ENCODE measurements at places on chromosomes 7 and 10.

DNA sequence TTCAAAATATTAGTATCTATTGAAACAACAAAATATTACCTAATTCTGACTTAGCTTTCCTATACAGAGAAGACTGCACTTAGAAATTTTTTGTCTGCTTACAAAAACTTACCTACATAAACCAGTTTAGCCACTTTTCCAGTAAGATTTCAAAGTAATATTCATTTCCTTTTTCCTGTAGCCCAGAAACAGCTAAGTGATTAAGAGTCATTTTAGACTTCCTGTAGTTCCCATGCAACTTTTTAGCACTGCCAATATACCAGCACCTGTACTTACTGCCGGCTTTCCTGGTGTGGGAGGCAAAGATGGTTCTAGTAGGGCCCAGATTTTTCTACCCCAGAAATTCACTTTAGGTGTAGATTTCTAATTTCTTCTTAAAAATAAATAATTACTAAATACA, 21.8 kb downstream of the NT5C2 start:
- no peak for DNase-seq

- no peak for DNase-seq
Observed at GRCh38 chr7:156309016-156309620, 331.5 kb upstream of the RNF32 start.

DNA sequence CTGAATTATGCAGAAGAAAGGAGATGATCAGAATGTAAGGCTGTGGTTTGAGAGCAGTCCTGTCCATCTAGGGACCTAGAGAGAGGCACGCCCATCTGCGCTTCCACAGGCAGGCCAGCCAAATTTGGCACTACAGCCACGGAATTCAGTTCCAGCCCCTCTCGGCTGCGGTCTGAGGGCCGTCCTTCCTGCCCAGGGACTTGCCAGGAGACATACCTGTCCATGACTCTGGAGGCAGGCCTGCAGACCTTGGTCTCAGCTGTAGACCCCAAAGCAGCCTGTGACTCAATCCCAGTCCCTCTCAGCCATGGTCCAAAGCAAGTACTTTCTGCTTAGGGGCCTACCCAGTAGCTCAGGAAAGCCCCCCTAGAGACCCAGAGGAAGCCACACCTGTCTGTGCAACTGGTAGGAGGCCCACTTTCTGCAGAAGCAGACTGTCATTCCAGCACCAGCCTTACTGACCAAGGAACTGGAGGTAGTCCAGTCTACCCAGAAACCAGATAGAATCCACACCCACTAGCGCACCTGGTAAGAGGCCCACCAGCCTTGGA, 720.9 kb downstream of the PARD3 start:
- no peak for DNase-seq

GRCh38 chr7:36668080-36668479, 56.2 kb downstream of the AOAH start:
- DNase-seq, result no peak

- no peak for DNase-seq
Observed at GRCh38 chr10:51999096-51999495, 299.7 kb upstream of the CSTF2T start.

GRCh38 chr7:72244826-72245398, 167.2 kb downstream of the CALN1 start:
- DNase-seq, result no peak

All from bone marrow (tissue), 2 donors.